ENCODE measurements at places on chromosomes 1 and 21. TPM values are rescaled to one million over a fixed set of nuclear protein-coding genes. Genes with fewer than 3 reads are reported as not detected.
A peak's percentile ranks its signal among the peaks of the same experiment; 100 is the strongest.

DNA sequence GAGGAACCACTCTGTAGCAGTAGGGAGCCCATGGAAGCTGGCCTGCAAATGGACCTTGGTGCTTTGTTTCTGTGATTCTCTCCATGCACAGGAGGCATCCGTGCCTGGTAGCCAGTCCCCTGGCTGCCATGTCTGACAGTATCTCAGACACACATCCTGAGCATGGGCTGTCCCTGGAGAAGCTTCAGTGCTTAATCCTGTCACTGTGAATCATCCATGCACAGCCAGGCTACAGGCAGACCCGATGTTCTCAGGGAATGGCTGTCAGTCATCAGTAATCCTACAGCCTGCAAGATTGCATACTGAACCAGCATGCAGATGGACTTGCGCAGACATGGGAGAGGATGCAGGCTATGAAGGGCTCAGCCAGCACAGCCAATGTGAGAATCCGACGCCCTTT lies 606.3 kb upstream of the PLXNA2 start:
- DNase-seq, result no peak

DNA sequence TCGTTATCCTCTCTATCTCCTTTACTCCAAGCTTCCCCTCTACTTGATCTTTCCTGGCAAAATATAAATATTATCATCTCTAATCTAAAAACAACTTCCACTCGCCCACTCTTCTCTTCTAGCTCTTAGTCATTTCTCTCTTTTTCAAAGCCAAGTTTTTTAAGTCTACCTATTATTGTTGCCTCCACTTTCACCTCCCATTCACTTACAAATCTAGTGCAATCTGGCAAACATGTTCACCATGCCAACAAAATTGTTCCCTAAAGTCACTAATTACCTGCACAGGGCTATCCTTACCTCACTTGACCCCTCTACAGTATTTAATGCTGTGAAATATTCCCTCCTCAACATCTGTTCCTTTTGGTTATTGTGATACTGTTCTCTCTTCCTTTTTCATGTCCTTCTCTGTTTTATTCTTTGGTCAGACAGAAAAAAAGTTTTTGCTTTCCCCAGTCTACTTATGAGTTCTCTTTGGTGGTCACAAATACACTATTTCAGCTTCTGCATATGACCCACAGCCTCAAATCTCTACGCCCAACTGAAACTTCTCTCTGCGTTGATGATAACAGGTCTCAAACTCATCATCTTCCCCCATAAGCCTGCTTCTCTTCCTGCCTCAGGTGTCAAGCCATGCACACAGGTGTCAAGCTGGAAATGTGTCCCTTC lies 31.9 kb upstream of the RAP1A start:
- no peak for DNase-seq

Gene S100A9
- total RNA-seq, result not detected

Gene CASQ2
- total RNA-seq, result 0.18 TPM

Gene AIM2
- total RNA-seq, result not detected

GRCh38 chr1:15700508-15700907 lies 16.4 kb downstream of the PLEKHM2 start:
- DNase-seq, result no peak

Gene OR10T2
- not detected for total RNA-seq

Gene ARL8A
- 27.8 TPM for total RNA-seq

- no peak for DNase-seq
Measured at GRCh38 chr1:87004857-87005256, 90.4 kb downstream of the HS2ST1 start.

Gene LCE1F
- not detected for total RNA-seq

DNA sequence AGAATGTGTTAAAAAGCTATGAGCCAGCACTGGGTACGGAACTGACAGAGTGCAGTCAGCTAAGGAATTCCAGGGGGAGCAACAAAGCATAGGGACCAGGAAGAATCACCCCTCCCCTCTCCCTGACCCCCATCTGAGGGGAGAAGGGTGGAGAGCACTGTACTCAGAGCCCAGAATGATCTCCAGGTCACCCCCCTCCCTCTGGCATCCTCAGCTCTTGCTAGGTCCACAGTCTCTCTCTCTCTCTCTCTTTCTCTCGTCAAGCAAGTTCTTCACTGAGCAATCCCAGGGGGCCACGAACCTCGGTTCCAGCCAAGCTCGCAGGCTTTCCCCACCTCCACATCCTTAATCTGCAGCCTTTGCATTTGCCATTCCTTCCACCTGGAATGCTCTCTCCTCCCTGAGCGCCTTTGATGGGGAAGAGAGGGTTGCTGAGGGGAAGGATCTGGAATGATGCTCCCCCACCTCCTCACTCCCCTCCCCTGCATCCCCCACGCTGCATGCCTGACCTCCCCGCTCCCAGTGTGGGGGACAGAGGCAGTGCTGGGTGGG lies 6.7 kb upstream of the WASF2 start:
- DNase-seq, result peak; percentile 68

DNA sequence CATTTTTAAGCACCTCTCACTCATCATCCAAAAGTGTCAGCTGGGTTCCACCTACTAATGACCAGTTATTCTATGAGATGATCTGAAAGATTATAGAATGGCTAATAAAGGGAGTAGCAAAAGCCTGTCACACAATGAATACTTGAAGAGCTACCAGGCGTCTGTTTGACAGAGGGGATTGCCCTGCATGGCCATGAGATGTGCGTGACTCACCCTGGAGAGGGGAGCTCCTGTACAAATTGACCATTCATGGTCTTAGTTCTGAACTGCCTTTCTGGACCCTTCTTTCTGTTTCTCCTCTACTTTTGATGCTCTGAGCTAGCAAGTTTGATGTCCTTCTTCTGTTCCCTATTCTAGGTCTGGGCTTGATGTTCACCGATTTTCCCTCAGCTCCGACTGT lies 85.2 kb upstream of the ABCD3 start:
- DNase-seq, result no peak

GRCh38 chr1:42933060-42933586 lies 25.5 kb downstream of the SLC2A1 start:
- DNase-seq, result no peak

DNA sequence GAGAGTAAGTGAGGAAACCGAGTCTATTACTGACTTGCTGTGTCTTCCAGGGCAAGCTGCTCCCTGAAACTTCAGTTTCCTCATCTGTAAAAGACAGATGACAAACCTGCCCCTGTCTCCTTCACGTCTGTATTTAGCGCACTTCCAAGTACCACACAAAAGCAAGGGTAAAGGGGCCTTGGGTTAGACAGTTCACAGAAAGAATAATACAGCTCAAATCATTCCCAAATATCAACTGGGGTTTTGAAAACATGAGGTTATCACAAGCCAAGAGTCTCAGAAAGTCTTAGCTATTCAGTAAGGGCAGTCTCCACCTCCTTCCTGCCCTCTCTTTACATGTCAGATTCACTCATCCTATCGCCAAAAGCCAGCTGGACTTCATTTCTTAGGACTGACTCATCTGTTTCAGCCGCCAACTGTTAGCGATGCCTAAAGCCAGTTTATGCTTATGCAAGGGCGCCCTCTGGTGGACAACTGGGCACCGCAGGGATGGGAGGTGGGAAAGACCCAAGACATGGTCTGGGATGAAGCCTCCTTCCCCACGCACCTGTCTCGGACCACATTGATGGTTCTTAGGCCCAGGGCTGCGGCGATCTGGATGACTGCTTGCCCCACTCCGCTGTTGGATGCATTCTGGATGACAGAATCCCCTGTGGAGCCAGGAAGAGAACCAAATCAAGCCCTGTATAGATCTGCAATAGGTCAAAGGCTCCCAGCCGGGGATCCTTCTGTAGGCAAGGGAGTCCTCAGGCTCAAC lies 21.1 kb upstream of the SRSF4 start:
- DNase-seq, result peak; percentile 92

GRCh38 chr1:2803086-2803930 lies 1.8 kb upstream of the TTC34 start:
- DNase-seq, result no peak

Gene TNFRSF1B
- total RNA-seq, result 2.6 TPM

- DNase-seq, result no peak
Measured at GRCh38 chr21:29056538-29057050, 16.9 kb downstream of the CCT8 start.

Gene OR2L3
- not detected for total RNA-seq

DNA sequence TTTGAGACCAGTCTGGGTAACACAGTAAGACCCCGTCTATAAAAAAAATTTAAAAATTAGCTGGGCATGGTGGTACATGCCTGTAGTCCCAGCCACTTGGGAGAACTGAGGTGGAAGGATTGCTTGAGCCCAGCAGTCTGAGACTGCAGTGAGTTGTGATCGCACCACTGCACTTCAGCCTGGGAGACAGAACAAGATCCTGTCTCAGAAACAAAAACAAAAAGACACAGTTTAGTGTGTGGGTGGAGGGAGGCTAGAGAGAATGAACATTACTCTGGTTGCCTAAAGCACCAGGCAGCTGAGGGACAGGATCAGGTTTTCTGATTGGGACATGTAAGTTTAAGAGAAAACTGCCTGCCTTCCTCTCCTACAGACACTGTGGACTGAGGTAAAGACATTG lies 42.3 kb downstream of the VAMP4 start:
- DNase-seq, result no peak

DNA sequence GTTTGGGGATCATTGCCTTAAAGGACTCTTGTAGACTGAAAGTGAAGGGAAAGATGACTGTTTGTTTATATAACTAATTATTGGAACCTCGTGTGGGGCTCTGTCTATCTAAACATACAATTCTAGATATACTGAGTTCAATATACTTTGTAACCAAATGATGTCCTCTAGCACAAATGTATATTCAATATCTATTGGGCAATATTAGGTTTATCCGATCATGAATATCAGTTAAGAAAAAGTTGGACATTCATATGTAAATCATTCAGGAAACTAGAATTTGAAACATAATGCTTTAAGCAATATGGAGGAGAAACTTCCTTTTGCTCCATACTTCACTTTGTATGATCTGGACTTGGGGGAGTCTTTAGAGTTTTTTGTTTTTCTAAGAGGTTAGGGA lies 8.9 kb upstream of the RC3H1 start:
- no peak for DNase-seq

Gene GUCA2A
- total RNA-seq, result 28.8 TPM

Gene GJB4
- not detected for total RNA-seq

GRCh38 chr1:65059930-65060538 lies 88.0 kb upstream of the AK4 start:
- DNase-seq, result no peak

GRCh38 chr1:101142244-101142643 lies 94.6 kb upstream of the S1PR1 start:
- no peak for DNase-seq

- peak; percentile 86 for DNase-seq
Measured at GRCh38 chr1:201946224-201946908, at the start of gene LMOD1. LMOD1 (minus strand) TSS chr1:201946548; CDS start chr1:201946340, 208 bp downstream.

Gene SYCP1
- total RNA-seq, result not detected

DNA sequence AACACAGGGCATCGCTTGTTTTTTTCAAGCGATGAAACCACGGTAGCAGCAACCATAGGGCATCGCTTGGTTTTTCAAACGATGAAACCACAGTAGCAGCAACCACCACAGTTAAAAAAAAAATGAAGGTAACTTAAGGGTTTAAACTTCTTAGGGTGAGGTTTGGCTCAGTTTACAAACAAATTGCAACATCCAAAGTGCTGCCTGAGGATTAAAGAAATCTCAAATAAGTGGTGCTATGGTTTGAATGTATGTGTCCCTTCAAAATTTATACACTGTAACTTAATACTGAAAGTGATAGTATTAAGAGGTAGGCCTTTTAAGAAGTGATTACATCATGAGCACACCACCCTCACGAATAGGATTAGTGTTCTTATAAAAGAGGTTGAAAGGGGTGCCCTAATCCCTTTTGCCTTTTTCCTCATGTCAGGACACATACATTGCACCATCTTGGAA lies 6.4 kb upstream of the GBP5 start:
- DNase-seq, result no peak

DNA sequence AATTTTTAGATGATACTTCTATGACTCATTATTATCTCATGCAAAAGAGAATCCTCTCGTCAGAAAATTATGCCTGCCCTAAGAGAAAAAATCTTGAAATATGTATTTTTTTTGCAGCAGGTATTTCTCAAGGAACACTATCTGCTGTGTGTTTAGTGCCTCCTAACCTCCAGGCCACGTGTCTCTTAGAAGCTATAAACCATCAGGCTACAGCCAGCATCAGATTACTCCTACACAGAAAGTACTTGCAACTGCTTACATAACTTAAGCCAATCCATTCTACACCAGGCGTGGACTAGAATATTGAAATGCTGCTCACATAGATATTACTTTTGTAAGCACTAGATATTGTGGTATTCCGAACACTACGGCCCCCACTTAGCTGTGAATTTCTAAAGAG lies 933.4 kb downstream of the PLA2G4A start:
- no peak for DNase-seq

- no peak for DNase-seq
Measured at GRCh38 chr1:51750729-51751128, 127.8 kb downstream of the NRDC start.

Gene DR1
- 29.9 TPM for total RNA-seq
